ENCODE measurements at places on chromosomes 4 and X. TPM values are rescaled to one million over a fixed set of nuclear protein-coding genes. Genes with fewer than 3 reads are reported as not detected.

DNA sequence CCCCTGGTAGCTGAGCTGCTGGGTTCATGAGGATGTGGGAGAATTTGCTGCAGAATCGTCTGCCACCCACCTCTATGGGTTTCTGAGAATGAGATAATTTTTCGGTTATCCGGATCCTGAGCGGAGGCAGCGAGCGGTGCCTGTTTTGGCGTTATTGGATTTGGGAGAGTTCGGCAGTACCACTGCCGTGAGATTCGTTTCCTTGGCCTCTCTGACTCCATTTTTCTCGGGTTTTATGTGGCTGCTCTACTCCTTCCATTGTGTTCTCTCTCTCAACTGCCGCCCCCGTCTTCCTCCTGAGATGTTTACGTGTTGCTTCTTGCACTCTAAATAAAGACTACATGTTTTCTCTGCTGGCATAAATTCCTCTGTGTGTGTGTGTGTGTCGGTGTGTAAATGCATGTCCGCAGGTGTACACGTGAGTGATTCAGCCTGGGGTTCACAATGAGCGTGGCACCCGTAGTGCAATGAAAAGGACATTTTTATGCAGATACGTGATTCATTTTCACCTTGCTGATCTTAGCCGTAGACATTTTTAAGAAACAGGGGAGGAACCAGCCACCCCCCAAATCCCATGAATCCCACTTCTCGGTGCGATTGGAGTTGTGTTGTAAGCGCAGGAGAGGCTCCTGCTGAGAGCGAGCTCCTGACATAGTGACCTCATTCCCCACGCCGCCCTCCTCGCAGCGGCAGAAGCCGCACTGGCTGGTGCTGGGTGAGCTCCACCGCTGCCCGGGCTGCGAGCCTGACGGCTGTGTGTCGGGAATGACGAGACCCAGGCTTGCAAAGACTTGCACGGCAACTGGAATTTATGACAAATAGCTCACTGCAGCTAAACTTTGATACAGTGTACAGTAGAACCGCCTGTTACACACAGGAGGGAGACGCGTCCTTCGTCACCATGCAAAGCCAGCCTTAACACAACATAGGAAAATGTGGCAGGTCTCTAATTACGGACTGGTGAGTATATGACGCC is 82.2 kb downstream of the STOX2 start:
- DNase-seq: peak; percentile 39

NDST4 gene
- not detected for total RNA-seq

DNA sequence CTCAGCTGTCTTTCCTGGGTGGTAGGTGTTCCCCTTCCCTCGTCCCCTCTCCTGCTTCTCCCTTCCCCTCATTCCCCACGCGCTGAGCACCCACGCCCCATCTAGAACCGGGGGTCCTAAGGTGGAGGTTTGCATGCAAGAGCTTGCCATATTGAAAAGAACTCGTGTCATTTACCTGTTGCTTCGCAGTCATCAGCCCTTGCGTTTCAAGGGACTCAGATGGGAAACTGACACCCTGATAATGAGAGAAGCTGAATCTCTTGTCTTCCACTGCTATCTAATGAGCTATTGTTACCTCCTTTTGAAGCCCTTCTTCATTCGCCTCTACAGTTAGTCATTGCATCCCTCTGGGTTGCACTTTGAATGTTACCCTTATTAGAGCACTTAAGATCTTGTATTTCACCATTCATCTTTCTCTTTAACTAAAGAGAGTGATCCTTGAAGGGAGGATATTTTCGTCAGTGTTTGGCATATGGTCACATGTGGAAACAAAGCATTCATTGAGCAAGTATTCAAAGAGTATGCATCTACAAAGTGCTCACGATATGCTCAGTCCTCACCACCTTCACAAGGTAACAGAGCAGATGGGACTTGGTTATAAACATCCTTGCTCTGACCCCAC is 25.7 kb downstream of the ARL9 start:
- peak; percentile 23 for DNase-seq

GRCh38 chr4:167117273-167117672 is 117.0 kb downstream of the SPOCK3 start:
- no peak for DNase-seq

DNA sequence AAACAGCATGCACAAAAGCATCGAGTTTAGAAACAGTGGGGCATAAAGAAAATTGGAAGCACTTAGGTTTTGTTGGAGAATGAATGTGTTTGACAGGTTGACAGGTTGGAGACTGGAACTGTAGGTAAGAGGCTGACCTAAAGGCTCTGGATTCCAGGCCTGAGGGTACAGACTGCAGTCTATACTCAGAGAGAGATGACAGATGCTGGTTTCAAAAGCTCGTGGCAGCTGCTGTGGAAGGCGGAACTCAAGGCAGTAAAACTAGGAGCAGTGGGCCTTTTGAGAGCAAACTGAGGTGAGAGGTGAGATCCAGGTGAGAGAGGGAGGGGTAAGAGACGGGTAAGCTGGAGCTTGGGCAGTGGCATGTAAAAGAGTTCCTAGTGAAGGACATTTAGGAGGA is 415.2 kb downstream of the TRIML1 start:
- no peak for DNase-seq

DNA sequence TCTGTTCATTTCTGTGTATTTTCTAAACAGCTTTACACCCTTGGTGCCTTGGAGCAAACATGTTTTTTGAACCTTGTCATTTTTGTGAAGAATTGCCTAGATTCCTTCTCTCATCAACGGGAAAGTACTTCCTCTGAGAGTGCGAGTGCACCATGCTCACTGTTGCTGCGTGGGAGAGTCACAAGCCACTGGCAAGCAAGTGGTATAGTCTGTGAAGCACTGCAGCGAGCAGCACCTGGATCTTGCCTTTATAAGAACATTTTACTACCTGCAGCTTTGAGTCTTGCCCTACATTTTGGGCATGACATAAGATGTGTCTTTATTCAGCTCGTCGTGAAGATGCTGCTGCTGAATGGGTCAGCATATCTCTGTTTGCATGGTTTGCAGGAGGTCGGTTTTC is 44.9 kb downstream of the HADH start:
- DNase-seq: no peak

ATP6AP1 gene
- total RNA-seq: 52.1 TPM

GPC3 gene
- 61.2 TPM for total RNA-seq

TENM3 gene
- total RNA-seq: 132 TPM

ERAS gene
- total RNA-seq: not detected
